NCI-H446 (cell line): ENCODE measurements at places on chromosomes 5 and 9.

- DNase-seq: no peak
Observed at GRCh38 chr5:10896016-10896415, 135.0 kb upstream of the DAP start.

- DNase-seq: no peak
Observed at GRCh38 chr5:149358294-149358651, 427 bp downstream of the PCYOX1L start.

GRCh38 chr5:11931638-11932037, 27.4 kb upstream of the CTNND2 start:
- no peak for DNase-seq

DNA sequence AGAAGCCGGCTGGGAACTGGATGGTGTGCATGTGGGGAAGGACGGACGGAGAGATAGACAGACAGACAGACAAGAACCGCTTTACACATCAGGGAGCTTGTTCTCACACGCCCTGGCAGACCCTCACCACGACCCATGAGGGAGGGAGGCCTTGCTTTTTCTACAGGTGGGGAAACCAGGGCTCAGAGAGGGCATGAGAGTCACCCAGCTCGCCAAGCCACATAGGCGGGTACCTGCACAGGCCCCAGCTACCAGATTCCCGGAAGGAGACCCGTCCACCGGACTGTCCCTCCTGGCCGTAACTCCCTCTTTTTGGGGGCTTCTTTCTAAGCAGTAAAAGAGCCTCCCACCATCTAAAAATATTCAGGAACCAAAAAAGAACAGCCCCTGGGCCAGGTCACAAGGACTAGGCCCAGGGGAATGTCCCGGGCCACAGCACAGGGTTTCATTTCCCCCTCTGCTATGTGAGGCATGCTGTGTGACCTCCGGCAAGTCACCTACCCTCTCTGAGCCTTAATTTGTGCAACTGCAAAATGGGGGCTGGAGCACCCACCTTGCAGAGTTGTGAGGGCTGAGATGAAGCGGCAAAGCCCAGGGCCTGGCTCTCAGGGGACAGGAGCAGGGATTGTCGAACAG, 84.4 kb upstream of the SARDH start:
- no peak for DNase-seq

- no peak for DNase-seq
Observed at GRCh38 chr9:99433555-99433954, 211.5 kb downstream of the SEC61B start.

DNA sequence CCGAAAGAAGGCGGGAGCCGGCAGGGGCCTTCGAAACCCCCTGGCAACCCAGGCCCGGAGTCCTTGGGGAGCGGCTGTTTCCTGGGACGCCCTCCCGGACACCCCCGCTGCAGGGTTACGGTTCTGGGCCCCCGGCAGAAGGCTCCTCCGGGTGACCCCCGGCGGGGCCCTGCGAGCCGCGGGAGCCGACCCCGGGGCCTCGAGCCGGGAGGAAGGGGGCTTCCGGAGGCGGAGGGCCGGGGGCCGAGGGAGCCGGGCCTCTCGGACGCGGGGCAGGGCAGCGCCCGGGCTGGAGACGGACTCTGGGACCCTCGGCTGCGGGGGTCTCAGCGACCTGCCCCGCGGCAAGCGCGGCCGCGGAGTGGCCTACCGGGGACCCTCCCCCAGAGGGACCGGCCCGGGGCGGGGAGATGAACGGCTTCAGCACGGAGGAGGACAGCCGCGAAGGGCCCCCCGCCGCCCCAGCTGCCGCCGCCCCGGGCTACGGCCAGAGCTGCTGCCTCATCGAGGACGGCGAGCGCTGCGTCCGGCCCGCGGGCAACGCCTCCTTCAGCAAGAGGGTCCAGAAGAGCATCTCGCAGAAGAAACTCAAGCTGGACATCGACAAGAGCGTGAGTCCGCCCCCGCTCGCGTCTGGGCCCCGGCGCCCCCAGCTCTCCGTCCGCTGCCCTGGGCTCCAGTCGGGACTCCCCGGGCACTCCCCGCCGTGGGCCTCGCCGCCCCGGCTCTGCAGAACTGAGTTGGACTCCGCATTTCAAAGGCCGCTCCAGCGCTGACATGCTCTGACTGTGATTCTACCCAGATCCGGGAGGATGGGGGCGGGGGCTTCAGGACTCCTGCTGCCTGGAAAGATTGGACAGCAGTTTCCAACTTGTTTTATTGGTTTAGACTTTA, 645 bp downstream of the SAP30L start:
- DNase-seq: peak; percentile 10

DNA sequence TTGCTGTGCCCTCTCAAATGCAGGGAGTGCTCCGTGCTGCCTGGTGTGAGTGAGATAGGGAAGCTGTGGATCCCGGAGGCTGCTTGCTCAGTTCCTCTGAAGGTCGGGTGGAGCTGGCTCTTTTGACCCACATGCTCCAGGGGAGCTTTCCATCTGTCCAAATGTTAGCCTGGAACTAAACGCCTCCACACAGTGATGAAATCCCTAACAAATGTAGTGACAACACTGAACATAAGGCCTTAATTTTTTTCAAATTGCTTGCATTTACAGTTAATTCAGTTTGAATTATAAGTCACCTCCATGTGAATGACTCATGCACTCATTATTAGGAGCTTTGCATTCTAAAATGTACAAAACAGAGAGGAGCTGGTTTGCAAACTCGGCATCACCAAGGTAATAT, 27.0 kb downstream of the PRDM6 start:
- DNase-seq: peak; percentile 37

DNA sequence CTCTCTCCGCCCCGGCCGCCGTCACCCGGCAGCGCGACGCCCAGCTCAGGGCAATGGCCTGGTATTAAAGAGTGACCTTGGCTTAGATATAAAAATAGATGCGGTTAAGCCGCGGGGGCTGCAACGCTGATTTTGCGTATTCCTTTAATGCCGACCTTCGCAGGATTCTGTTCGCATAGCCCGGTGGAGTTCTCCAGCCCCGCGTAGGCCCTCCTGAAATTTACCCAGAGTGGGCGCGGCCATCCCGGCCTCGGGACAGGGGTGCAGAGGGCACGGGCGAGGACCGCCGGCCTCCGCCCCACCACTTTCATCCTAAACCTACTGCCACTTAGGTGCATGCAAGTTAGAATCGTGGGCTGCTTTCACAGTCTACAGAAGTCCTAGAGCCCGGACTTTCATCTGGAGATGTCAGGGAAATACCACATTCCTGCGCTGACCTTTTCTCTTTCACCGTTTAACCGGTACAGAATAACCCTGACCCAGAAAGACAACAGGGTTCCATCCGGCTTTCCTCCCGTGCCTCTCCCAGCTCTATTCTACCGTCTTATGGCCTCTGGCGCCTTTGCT, 492 bp upstream of the FAM169A start:
- no peak for DNase-seq

DNA sequence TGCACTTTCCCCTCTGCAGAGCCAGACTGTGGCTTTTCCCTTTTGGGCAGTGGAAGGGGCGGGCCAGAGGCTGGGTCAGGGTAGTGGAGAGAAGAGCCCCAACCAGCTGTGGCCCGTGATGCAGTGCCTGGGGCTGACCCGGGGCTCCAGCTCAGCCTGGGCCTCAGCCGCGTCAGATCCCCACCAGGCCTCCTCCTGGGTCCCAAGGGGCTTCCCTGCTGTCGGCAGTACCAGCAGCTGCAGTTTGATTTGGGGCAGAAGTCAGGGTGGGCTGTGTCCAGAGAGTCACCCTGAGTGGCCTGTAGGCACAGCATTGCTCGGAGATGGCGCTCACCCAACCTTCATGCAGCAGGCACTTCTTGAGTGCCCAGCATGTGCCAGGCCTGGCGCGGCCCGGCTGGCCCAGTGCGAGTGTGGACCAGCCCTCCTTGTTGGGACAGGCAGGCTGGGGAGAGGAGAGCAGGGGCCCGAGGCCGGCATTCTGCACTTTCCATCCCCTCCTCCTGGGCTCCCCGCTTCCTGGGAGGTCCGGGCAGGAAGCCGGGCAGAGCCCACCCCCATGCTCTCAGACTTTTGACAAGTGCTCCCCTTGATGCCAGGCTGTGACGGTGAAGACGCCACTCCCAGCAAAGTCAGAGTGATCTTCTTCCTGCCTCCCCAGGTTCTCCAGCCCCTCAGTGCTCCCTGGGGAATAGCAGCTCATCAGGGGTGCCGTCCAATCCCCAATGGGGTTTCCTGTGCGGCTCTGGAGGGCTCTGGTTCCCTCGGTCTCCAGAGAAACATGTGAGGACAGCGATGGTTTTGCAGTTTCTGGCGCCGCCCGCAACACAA, 88.3 kb upstream of the COL5A1 start:
- DNase-seq: no peak

- no peak for DNase-seq
Observed at GRCh38 chr9:31415164-31415563, 969.3 kb upstream of the ACO1 start.

- no peak for DNase-seq
Observed at GRCh38 chr9:131203431-131204218, 72.7 kb downstream of the FAM78A start.
